Cortex of kidney (tissue), 1 donor: ENCODE measurements at places on chromosomes 7 and 10.

DNA sequence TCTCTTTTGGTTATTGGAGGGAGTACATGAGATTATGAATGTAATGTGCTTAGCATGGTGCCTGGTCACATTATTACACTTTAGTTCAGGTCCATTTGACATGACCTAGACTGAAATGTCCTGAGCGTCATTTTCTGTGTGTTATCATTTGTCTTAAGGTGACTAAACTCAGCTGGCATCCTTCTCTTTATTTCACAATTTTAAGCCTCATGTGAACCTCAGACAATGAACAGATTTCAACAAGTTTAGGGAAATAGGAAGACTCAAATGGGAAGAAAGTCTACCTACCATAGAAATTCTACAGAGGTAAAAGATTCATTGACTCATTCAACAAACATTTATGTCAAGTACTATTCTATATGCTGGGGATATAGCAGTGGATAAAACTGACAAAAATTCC is 70.2 kb upstream of the EXOC6 start:
- no peak for DNase-seq

DNA sequence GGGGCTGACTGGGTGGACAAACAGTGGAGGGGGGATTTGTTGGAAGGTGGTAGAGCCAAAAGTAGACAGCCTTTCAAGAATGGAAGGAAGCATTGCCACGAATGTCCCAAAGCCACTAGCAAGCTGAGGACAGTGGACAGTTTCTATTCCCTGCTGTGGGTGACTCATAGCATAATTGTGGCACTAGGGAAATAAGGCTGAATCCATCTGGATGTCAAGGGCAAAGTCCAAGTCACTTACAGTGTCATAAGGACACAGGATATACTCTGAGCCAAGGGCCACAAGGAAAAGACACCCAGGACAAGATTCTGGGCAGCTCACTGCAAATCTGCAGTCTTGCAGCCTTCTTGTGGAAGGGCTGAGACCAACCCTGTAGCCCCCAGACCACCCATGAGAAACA is 79.7 kb downstream of the FRMPD2 start:
- no peak for DNase-seq

DNA sequence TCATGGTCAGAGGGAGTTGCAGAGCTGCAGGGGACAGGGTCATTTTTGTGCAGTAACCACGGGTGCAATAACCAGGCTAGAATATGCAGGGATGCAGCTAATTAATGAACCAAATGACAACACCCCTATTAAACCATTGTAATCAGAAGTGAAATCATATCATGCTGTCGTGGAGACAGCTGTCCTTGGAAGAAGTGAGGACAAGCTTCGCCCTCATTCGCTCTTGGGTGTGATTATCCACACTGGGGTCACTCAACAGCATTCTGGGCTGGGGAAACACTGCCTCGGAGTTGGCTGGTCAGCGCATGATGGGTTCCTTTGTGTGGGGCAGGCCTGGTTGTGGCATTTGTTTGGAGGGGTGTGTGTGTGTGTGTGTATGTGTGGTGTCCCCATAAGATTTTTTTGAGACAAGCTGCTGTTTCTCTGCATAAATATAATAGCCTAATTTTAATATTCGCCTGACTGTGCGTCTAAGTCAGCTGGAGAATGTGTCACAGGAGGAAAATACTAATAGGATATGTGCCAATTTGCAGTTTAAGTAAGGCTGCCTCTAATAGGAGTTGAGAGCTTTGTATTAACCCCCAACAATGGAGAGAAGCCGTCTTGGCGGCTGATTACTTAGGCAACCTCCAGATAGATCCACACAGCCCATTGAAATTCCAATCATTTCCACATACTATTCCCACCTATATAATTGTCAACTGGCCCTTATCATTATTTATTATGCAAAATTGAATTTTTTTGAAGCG is 149.4 kb downstream of the DNAJB6 start:
- DNase-seq: no peak

DNA sequence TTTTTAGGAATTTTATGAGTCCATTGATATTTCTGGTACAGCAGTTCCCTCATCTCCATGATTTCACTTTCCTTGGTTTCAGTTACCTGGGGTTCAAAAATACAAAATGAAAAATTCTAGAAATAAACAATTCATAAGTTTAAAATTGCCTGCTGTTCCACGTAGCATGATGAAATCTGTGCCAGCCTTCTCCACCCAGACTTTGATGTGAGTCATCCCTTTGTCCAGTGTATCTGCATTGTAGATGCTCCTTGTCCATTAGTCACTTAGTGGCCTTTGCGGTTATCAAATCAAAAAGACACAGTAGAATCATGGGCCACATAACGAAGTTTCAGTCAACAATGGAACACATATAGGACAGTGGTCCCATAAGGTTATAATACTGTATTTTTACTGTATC is 286.9 kb downstream of the PTEN start:
- DNase-seq: no peak

- DNase-seq: no peak
These were observed 62.3 kb downstream of the TMEM26 start for GRCh38 chr10:61390851-61391250.

- DNase-seq: no peak
These were observed at the start of gene COL1A2 for GRCh38 chr7:94394437-94395140. TSS of gene COL1A2 (plus strand) at chr7:94394895. CDS start at chr7:94395032, 137 bp downstream.

GRCh38 chr10:79942261-79943185 is 6.4 kb downstream of the SFTPD start:
- DNase-seq: no peak

DNA sequence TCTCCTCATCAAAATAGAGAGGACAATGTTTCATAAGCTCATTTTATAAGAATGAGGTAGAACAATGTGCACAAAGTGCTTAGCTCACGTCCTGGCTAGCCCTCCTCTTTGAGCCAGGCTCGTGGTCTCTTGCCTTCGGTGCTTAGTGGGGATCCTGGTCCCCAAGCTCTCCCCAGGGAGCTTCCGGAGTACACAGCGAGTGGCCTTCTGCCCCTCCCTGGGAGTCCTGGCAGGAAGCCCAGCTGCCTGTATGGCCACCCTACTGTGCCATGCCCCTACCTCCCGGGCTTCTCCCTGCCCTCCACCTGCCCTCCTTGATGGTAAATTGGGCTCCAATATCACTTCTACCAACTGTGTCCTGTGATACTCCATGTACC is 868 bp downstream of the MYO1G start:
- DNase-seq: no peak

- DNase-seq: no peak
These were observed 31.1 kb downstream of the DAGLB start for GRCh38 chr7:6416516-6417145.

GRCh38 chr10:117743509-117743908 is 201.0 kb downstream of the EMX2 start:
- DNase-seq: no peak

DNA sequence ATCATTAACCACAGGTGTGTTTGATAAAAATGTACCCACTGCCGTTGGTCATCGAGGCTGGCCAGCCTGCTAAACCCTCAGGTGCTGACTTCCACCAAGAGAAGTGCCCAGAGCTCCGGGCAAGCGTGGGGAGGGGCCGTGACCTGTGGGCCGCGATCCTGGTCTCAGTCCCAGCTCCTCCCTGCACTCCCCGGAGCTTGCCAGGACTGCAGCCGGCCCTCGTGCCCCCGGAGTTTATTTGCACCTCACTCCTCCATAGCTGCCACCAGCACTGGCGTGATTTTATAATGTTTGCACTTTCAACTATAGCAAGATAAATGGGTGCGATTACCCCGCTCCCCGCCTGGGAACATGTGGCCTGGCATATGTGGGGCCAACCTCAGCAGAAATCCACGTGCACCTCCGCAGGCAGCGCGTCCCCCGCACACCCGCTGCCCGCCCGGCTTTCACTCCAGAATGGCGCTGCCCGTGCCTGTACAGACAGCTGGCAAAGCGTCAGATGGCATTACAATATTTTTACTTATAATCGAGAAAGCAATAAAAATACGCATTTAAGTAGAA is 30.8 kb downstream of the UNCX start:
- no peak for DNase-seq

GRCh38 chr7:816751-817671 is 15.3 kb upstream of the SUN1 start:
- DNase-seq: no peak

GRCh38 chr7:113083132-113083815 is 3.4 kb downstream of the GPR85 start:
- no peak for DNase-seq

DNA sequence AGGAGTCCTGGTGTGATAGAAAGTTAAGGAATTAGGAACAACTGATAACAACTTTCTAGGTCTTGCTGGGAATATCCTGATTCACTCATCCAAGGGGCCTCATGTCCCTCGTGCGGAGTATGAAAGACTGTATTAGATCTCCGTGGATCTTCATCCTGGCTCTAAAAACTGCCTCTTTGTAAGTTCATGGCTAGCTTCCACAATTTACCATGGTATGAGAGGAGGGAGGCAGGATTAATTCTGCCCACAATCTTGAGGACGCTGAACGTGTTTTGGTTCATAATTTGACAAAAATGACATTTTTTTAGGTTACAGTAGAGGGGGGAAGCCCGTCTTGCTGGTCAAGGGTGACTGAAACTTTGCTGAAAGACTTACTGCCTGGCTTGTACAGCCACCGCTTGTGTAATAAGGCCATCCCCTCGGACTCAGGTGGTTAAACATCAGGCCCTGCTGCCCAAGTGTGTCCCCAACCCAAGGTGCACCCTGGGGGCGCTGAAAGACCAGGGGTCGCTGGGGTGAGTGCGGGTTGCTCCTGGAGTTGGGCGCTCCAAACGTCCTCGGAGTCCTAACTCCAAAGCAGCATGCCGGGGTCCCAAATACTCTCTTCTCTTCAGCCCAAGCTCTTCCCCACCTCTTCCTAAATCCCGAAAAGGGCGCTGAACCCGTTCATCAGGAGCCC is 733 bp downstream of the HIBADH start:
- no peak for DNase-seq

DNA sequence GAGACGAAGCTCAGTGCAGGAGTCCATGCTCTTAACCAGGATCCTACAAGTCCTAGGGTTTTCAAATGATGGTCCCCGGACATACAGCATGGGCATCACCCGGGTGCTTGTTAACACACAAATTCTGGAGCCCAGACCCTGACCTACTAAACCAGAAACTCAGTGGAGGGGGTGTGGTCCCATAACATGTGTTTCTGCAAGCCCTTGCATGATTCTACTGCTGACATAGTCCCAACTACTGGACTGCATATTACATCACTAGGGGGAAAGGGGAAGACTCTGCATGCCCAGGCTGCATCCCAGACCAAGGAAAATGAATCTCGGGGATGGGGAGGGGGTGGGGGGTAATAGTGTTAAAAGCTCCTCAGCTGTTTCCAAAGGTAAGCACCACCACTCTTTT is 40.3 kb downstream of the GRB10 start:
- DNase-seq: no peak

DNA sequence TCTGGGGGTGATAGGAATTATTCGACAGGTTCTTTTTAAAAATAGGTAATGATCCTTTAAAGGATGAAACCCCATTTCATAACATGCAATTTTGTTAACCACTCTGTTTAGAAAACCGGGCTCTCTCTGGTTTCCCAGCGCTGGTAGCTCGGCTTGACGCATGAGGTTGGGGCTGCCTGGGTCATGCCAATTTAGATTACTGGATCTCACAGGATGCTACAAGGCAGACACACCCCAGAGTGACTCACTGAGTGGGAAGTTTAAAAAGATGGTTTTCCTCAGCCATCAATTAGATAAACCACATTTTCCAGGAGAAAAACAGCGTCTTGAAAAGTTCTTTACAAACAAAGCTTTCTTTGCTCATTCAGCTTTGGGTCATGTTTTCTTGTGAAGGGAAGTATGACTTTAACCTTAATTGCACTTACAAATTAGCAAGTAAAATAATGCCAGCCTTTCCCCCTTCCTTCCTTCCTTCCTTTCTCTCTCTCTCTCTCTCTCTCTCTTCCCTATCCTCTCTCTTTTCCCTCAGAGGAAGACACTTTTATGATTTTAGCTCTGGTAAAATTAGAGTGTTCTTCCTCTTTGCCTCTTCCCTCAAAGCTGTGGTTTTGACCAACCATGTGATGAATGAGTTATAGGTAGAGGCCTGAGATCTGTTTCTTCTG is 99.8 kb downstream of the EPDR1 start:
- DNase-seq: no peak

DNA sequence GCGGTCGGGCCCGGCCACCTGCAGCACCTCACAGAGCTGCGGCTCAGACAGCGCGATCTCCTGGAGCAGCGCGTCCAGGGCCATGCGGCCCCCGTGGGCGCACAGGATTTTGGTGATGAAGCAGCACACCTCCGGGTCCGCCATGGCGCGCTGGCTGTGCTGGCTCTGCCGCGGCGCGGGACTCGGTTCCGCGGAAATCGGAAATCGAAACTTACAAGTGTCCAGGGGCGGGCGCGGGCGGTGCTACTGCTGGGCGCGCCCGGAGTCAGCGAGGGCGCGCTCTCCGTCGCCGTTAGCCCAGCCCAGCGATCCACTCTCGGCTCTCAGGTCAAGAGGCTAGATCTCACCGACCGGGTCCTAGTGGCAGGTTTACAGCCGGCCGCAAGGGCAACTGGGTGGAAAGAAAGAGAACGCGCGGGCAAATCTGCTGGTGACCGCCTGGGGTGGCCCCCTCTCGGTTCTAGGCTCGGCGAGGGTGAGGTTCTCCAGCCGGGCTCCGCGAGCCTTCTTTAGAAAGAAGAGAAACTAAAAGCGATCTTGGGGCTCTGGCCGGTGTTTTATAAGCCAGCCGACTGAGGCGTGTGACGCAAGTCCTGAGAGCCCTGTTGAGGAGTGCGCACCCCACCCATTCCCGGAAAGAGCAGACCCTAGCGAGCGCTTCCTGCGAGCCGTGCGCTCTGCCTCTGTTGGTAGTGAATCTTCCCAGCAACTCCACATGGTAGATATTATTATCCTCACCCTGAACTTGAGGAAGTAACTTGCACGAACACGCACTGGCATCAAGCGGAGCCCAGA is at the start of gene ZC3HAV1:
Gene ZC3HAV1 (minus strand): TSS at position 533 of the 795 bp plus-strand sequence. CDS start 389 bp downstream, at position 144.
- DNase-seq: peak; percentile 45

- DNase-seq: no peak
These were observed 13.3 kb upstream of the CPXM2 start for GRCh38 chr10:123904834-123905409.

DNA sequence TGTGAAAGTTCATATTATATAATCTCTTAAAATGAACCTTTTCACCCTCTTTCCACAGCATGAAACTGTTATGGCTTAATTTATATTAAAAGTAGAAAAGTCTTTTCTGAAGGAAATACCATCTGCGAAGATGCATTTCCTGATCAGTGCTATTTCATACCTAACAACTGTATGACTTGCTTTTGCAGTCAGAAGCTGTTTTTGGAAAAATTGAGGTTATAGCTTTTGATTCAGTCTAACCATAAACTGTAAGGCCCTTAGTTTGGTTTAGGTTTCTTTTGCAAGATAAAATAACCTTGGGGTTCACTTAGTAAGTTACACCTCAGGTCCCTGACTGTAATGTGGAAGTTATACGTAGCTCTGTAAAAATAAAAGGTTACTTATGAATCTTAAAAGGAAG is 22.7 kb upstream of the PARP12 start:
- DNase-seq: no peak

- no peak for DNase-seq
These were observed 77.9 kb downstream of the SNX10 start for GRCh38 chr7:26369593-26369992.
